Lower leg skin (tissue), 4 donors: ENCODE measurements at places on chromosomes 1 and 21.

GRCh38 chr1:938711-939489 lies 15.2 kb downstream of the SAMD11 start:
- no peak for DNase-seq

DNA sequence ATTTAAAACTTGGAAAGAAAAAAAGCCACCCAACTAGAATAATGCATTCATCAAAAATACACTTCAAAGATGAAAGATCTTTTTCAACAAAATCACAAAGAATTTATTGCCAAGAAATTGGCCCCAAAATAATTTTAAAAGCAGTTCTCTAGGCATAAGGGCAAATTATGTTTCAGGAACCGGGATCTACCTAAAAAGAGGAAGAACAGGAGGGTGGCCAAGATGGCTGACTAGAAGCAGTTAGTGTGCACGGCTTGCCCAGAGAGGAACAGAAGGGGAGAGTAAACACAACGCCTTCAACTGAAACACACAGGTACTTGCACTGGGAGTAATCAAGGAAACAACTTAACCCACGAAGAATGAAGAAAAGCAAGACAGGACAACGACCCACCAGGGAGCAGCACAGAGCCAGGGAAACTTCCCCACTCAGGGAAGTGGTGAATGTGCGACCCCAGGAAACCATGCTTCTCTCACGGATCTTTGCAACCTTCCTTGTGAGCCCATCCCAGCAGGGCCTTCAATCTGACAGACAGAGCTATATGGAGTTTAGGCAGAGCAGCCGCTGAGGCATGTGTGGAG lies 46.1 kb downstream of the ACKR1 start:
- no peak for DNase-seq

DNA sequence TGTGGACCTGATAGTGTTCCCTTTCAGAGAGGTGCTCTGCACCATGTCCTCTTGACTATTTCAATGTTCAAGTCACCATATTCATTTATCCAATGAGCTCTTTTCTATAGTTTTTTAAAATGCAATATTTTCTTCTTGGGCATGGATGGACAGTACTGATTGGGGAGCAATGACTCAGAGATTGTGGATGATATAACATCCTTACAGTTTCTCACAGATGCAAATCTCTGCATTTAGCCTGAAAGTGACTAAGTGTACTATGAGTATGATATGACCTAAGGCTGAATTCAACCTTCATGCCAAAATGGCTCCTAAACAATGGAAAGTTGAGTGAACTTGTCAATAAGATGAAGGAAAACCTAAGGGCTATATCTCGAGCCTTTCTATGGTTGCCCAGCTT lies 36.5 kb downstream of the C4BPA start:
- DNase-seq = no peak

- DNase-seq = no peak
Measured at GRCh38 chr21:46424621-46425020, 34.1 kb upstream of the DIP2A start.

DNA sequence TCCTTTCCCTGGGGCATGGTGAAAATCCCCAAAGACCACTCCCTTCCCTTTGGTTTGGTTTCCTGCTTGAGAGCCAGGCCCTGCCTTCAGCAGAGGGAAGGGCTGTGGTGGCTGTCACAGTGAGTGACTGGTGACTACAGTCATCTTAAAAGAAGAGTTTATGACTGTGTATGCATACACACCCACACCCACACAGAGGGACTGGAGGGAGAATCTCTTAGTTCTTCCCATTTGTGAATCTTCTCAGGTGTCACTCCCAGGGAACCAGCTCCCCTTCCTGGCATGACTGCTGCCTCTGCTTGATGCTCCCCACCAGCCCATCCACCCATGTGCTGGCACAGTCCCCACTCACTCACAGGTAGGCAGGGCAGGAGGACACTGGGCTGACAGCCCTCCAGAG lies 3.9 kb upstream of the KCNA2 start:
- no peak for DNase-seq

GRCh38 chr1:206723805-206724472 lies 39.2 kb downstream of the MAPKAPK2 start:
- DNase-seq = no peak

DNA sequence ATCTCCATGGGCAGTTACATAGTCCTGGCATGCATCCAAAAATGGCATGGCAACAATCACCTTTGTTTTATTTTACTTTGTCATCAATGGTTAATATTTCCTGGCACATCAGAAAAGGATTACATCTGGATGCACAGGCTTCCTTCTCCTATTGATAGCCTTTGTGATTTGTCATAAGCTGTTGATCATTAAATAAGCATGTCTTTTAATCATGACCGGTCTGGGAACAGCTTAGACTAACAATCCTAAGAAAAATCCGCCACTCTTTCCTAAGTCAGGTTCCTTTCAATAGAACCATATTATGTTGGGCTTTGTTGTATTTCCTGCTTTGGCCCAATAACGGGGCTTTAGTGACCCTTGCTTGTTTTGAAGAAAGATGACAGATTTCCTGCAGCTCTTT lies 330.6 kb downstream of the DUSP10 start:
- DNase-seq = no peak

DNA sequence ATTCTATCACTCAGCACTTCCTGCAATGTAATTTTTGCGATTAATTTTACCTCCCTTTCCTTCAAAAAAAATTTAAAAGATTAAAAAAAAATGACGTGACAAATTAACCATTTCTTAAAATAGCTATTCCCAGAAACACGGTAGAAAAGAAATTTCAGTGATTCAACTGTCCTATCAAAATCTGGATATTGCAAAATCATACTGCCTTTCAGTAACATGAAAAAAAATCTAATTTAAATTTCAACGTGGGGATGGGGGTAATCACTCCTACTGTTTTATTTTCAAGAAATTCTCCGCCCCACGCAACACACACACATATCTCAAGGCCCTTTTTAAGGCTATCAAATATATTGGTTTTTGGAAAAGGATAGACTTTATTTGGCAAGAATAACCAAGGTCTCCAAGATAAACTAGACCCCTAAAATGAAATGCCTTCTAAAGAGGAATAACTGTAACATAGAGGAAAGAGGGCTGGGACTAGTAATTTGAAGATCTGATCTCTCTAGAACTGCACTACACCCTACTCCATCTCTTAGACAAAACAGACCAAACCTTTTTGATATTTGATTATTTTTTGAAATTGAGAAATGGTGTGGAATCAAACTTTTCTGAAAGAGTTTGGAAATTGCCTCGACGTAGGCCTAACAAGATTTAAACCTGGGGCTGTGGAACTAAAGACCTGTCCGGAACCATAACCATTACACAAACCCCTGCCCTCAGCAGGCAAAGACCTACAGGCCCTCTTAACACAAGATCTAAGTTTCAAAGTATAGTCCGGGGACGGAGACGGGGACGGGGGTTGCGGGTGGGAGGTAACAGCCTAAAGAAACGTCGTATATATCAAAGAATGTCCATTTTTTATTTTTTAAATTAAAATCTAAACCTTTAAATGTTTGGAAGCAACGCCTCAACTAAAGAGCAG lies 941 bp downstream of the ARNT start:
- DNase-seq = no peak

- DNase-seq = no peak
Measured at GRCh38 chr1:229199261-229200243, 71.4 kb upstream of the RAB4A start.

GRCh38 chr1:59016390-59016789 lies 232.5 kb upstream of the JUN start:
- DNase-seq = no peak

GRCh38 chr21:25859235-25859929 lies 124.6 kb downstream of the GABPA start:
- no peak for DNase-seq

- DNase-seq = no peak
Measured at GRCh38 chr1:159880430-159880829, 18.0 kb upstream of the VSIG8 start.

GRCh38 chr1:88877382-88877825 lies 14.0 kb downstream of the GTF2B start:
- no peak for DNase-seq

- DNase-seq = no peak
Measured at GRCh38 chr1:155077346-155077745, 1.3 kb upstream of the EFNA3 start.

GRCh38 chr1:66624412-66625060 lies 90.6 kb downstream of the SGIP1 start:
- no peak for DNase-seq
